ENCODE measurements at places on chromosomes 5 and 9. TPM values are rescaled to one million over a fixed set of nuclear protein-coding genes. Genes with fewer than 3 reads are reported as not detected.
A peak's percentile ranks its signal among the peaks of the same experiment; 100 is the strongest.

DNA sequence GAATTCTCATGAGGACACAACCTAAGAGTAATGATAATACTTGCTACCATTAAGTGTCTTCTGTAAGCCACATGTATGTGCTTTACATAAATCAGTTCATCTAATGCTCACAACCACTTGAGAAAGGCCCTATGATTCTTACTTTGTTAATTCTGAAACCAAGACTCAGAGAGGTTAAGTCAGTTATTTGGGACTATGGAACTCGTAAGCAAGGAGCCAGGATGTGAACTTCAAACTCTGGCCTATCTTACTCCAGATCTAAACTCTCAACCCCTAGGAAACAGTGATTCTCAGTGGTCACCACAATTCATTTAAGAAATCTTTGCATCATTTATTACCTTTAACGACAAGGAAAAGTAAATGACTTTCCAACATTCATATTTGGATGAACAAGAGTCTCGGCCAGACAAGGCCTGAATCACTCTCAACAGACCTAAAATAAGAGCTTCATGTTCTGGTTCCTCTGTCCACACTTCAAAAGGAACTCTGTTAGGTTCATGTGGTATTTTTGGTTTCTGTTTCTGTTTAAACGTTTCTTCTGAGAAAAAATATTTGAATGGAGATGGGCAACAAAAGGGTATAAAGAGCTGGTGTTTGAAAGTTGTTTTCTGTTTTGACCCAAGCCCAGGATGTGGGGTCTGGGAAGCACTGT, 104.8 kb downstream of the LPAR1 start:
- no peak for DNase-seq

GRCh38 chr5:57741336-57741735, 258.7 kb upstream of the ACTBL2 start:
- no peak for DNase-seq

Gene ACSL6
- 44.9 TPM for total RNA-seq

DNA sequence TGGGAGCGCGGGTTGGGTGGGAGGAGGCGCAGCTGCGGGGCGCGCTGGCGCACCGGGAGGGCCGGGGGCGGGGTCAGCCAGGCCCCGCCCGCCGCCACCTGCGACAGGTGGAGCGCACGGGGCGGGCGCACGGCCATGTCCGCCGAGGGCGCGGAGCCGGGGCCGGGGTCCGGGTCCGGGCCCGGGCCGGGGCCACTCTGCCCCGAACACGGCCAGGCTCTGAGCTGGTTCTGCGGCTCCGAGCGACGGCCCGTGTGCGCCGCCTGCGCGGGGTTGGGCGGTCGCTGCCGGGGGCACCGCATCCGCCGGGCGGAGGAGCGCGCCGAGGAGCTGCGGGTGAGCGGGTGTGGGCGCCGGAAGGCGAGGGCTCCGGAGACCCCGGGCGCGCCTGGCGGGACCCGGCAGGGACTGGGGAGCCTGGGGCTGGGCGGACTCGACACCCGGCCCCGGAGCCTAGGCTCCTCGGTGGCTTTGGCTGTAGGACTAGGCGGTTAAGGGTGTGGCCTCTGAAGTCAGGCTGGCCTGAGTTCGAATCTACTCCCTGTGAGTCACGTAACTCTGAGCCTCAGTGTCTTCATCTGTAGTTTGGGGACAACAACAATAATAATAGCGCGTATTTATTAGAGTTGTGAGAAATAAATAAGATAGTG, at the start of gene BSPRY:
BSPRY (plus strand) TSS at position 97 of the 650 bp plus-strand sequence; CDS start at position 136, 39 bp downstream.
- peak; percentile 58 for DNase-seq

Gene PTPN3
- 7.0 TPM for total RNA-seq

GRCh38 chr5:103057208-103058130, 62.5 kb downstream of the GIN1 start:
- DNase-seq: no peak

Gene FCN2
- total RNA-seq: not detected

DNA sequence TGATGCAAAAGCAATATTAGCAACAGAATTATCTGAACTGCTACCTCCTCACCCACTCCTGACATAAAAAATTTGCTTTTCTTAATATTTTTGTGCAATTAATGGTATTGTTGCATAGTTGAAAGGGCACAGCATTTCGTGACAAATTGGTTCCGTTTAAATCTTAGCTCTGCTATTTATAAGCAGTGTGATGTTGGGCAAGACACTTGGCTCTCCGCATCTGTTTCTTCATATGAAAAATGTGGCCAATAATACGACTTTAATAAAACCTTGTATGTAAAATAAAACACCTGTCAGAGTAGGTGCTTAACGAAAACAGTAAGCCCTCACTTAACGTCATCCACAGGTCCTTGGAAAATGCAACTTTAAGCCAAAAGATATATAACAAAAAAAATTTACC, 4.2 kb downstream of the TMEM167A start:
- DNase-seq: no peak

Gene IL17B
- 12.4 TPM for total RNA-seq

DNA sequence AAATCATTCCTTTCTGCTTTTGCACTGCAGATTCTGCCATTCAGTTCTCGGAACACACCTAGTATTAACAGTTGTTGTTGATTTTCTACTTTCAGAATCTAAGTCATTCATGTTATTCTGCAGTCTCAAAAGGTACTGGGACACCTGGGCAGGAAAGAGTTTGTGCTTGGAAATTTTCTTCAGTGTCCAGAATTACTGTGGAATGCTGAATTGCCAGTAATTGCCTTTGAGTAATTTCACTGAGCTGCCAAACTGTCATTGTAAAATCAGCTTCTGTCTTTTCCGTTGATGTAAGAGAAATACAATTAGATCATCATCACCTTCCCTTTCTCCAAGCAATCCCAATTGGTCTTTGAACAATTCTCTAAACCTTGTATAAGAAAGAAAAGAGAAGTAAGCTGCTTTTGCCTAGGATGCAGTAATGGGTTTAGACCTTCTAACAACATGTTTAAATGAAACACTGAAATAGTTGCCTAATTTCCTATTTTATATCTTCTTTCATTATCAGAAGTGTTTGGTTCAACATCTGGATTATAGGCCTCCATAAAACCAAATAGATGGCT, 75.7 kb upstream of the TGFBR1 start:
- no peak for DNase-seq

GRCh38 chr5:104265531-104266140, 703.0 kb upstream of the NUDT12 start:
- DNase-seq: no peak

GRCh38 chr9:5579881-5580280, 49.0 kb upstream of the RIC1 start:
- DNase-seq: no peak

Gene IFNA1
- not detected for total RNA-seq

DNA sequence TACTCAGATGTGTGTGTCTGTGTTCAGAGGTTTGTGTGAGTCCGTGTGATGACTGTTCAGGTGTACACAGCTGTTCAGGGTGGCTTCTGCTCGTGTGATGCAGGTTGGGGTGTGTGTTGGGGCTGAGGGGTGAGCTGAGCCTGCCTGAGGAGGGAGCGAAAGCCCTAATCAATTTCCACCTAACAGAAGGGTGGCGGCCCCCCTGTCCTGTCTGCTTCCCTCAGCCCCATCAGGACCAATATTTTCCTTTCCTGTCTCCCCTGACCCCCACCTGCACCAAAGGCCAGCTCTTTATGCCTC, 30.2 kb downstream of the LHX2 start:
- DNase-seq: no peak

Gene GRIA1
- 0.93 TPM for total RNA-seq

GRCh38 chr5:178677429-178677828, 50.6 kb upstream of the CLK4 start:
- DNase-seq: no peak

DNA sequence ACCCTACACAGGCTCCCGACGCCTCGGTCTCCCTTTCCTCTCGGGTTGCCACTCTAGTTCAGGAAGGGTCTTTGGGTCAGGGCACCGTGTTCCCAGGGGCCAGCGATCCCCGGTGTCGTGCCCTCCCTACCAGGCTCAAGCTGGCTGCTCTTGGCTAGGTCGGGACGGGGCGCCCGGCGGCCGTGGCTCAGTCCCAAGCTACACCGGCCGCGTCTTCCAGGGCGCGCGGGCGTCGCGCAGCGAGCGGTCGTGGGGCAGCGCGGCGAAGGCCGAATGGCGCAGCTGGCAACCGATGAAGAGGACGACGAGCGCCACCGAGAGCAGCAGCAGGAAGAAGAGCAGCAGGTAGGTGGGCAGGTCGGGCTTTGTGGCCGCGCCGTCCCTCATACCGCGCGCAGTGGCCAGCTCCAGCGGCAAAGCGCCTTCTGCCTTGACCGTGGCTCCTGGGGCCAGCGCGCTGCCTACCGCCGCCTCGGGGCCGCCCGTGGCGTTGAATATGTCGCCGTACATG, 892 bp downstream of the SMIM32 start:
- no peak for DNase-seq

Gene SCGB3A2
- total RNA-seq: not detected

DNA sequence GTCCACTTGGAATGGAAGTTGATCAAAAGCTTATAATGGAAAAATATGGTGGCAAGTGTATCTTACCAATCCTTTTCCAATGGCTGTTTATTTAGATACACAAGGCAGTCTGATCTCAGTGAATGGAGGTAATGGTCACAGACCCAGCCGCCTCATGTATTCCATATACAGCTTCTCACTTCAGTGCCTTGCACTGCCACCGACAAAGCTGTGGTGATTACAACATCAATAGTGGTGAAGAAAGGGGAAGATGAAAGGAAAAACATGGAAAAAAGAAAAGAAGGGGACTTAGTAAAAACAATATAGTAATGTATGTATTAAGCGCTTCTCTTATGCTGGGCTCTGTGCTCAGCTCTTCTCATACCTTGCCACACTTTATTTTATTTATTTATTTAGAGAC, 297.3 kb upstream of the RASA1 start:
- DNase-seq: no peak

Gene PCDHGA3
- 31.8 TPM for total RNA-seq

DNA sequence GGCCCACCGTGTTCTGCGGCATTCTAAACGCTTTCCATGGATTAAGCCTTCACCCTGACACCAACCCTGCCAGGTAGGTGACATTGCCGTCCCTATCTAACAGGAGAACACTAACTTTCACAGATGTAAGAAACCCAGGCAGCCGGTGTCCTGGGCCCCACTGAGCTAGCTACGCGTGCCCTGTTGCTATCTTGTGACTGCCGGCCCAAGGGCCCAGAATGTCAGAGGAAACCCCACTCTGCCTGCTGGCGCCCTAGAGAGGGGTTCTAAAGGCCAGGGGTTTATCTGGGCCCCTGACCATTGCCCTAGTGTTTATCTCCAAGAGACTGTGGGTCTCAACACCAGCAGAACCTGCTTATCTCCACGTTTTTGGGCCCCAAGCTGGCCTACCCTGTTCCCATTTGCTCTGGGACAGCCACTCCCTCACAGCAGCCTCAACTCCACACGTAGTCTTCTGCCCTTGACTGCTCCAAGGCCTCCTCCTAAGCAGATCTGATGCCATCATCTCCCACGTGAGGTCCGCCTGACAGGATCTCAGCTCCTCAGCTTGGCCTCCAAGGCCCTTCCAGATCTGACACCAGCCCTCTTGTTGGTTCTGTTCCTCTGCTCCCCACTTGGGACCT, 18.1 kb upstream of the ZBTB34 start:
- no peak for DNase-seq
